Stimulated activated CD8-positive, alpha-beta memory T cell treated with anti-CD3 and anti-CD28 coated beads, Interleukin-2, amount 100 ng/mL, for 48 hours (primary cell): ENCODE measurements at places on chromosomes 7 and 10.

GRCh38 chr7:101378751-101379174, 16.1 kb downstream of the COL26A1 start:
- DNase-seq: no peak

DNA sequence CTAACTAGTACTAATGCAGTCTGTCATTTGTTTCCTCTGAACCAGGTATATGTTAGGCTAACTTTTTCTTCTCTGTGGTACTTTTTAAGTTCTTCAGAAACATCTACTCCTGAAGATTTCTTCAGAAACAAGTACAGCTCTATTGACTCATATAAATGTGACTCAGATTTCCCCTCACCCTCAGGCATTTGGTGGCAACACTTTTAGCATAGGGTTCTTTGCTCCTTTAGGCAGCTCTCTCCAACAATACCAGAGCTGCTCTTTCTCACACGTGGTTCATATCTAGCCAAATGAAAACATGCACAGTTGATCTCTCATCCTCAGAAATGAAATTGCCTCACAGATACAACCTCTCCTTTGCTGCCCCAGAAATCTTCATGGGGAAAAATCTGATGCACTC, 939.8 kb downstream of the SORCS1 start:
- DNase-seq: no peak

DNA sequence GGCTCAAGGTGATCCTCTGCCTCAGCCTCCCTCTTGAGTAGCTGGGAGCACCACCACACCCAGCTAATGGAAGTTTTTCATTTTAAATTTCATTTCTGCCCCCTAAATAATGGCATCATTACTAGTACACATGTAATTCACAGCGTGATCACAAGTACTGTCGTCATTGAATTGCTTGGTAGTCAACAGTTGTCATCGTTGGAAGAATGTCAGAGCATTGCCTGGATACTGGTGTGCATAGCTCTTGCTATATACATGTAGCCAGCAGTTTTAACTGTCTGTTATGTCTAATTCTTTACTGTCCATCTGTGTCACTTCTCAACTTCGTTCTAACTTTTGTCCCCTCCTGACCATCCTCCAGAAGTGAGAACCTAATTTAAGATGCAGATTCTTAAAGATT, 62.1 kb downstream of the CRPPA start:
- DNase-seq: no peak

GRCh38 chr10:123554656-123555055, 111.5 kb upstream of the GPR26 start:
- no peak for DNase-seq
